Activated CD4-positive, alpha-beta memory T cell treated with anti-CD3 and anti-CD28 coated beads for 36 hours (primary cell): ENCODE measurements at places on chromosomes 2 and 18. TPM values are rescaled to one million over a fixed set of nuclear protein-coding genes. Genes with fewer than 3 reads are reported as not detected.

Gene PSTPIP2
- total RNA-seq: 15.2 TPM

Gene ZNF396
- 1.6 TPM for total RNA-seq

Gene ATAD2B
- 14.3 TPM for total RNA-seq

Gene MAP2
- total RNA-seq: 0.27 TPM

Gene C1QL2
- not detected for total RNA-seq

Gene DLX2
- total RNA-seq: not detected

Gene SERPINB2
- not detected for total RNA-seq

Gene SMIM21
- total RNA-seq: not detected

Gene DNAH6
- 0.33 TPM for total RNA-seq

Gene RGPD8
- total RNA-seq: 14.7 TPM

Gene PLEKHH2
- total RNA-seq: 0.73 TPM

Gene DSC1
- total RNA-seq: not detected

Gene SCYGR7
- total RNA-seq: not detected

Gene RSAD2
- 7.9 TPM for total RNA-seq

Gene RBKS
- total RNA-seq: 9.7 TPM

GRCh38 chr2:23720705-23721453 lies 206.0 kb downstream of the ATAD2B start:
- DNase-seq: no peak

DNA sequence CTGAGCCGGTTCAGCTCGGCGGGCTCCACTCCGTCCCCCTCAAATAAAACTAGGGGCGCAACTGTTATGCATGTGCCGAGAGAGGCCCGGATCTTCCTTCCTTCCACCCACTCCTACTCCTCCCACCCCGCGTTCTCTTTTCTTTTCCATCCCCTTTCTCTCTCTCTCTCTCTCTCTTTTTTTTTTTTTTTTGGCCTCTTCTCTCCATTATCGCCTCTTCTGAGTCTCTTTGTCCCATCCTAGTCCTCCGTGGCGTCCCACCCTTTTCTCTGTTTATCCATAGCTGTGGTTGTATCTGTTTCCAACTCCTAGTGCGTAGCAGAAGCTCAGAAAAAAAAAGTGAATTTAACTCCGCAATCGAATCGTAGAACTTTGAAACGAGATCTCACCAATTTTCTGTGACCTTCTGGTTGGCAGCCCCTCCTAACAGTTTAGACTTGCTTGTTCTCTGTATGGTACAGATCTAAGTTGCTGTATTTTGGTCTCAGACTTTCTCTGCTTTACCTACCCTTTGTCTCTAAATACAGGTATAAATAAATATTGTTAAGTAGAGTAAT lies 3.6 kb downstream of the RAX start:
- DNase-seq: no peak

GRCh38 chr18:13530879-13531387 lies 195.4 kb downstream of the FAM210A start:
- peak; percentile 35 for DNase-seq

GRCh38 chr2:12980817-12981216 lies 264.1 kb downstream of the TRIB2 start:
- DNase-seq: no peak

DNA sequence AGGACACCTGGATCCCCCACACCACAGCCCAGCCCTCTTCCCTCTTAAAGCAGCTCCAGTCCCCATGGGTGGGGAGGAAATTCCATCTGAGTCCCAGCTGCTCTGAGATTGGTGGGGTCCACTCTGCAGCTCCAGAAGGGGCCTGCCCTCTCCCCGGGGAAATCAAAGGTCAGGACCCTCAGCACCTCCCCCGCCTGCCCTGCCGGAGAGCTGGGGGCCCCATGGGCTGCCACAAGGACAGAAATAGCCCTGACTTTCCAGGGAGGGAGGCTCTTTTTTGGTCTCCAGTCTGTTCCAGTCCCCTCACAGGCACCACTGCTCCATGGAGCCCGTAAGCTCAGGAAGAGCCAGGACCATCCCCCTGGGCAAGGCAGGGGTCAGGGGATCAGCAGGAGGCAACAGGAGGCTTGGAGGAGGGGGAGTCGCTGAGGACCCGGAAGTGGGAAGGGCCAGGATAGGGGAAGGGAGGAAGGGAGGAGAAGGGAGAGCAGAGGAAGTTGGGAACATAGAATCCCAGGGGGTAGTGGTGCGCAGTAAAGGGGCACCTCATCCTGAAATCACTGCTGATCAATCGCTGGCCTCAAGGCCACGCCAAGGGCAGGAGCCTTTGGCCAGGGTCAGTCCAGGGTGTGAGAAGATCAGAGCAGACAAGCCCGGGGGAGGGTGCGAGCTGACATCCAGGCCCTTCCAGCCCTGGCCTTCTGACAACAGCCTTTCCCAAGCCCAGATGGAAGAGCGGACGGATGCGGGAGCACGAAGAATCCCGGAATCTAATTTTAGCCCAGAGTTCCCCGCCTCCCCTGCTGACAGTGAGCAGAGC lies 7.6 kb downstream of the ADRA2B start:
- no peak for DNase-seq

GRCh38 chr2:228409493-228409892 lies 228.0 kb upstream of the SPHKAP start:
- no peak for DNase-seq

GRCh38 chr2:157784169-157784822 lies 91.8 kb downstream of the ACVR1 start:
- peak; percentile 26 for DNase-seq

DNA sequence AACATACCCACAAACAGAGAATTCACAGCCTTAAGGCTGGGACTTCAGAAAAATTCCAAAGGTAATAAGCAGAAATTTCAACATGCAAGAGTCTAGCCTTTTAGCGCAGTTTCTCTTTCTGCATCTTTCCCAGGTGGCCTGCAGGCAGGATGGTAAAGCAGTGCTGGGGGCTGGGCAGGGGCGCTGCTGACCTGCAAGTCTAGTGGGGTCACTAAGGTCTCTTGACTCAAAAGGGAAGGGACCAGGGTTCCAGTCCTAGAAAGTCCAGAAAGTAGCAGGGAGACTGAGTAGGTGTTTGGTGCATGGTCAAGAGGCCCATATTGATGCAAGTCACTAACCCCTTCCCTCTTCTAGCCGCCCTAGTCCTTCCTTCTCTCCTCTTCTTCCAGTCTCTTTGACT lies 169.2 kb downstream of the TGIF1 start:
- no peak for DNase-seq

DNA sequence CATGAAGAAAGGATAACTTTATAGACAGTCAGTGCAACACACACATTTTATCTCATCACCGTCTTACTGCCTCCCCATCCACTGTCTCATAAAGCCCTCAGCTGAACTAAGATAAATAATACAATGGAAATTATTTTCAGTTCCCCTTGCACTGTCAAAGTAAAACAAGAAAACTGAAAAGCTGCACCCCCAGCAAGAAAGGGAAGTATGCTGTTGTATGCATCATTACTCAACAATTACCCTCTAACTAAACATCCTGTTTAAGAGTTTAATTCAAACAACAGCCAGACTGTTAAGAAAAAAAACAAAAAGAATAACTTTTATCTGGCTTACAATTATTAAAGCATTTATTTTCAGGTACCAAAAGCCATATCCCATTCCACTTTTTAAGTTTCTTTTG lies 25.0 kb downstream of the MPPE1 start:
- DNase-seq: no peak

DNA sequence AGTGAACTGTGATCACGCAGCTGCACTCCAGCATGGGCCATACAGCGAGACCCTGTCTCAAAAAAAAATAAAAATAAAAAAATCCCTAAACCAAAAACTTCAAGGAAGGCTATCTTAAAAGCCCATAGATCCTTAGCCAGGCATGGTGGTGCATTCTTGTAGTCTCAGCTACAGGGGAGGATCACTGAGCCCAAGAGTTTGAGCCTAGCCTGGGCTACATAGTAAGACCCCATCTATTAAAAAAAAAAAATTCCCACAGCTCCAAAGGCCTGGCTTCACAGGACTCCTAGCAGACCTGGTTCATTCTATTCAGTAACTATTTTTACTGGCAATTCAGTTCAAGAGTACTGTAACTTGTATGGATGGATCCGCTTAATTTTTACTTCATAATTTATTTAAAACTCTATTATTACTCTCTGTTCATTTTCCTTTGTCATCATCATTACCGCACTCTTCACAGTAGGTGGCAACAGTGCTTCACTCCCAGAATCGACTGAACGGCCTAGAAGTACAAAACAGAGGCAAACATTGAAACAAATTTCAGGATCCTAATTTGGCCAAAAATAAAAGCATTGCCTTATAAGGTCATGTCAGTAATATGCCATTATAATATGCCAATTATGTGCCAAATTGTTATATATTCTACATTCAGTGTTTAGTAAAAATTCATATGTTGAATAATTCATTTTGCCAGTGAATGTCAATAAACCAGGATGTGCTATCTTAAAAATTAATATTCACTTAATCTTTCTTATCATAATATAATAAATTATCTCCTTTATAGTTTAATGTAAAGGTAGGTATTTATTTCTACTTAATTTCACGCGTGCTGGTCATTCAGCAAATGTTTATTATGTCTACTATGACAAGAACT lies 14.3 kb upstream of the STAM2 start:
- DNase-seq: no peak

- DNase-seq: peak; percentile 65
These were observed 1.8 kb downstream of the ZCCHC2 start for GRCh38 chr18:62524440-62525200.

DNA sequence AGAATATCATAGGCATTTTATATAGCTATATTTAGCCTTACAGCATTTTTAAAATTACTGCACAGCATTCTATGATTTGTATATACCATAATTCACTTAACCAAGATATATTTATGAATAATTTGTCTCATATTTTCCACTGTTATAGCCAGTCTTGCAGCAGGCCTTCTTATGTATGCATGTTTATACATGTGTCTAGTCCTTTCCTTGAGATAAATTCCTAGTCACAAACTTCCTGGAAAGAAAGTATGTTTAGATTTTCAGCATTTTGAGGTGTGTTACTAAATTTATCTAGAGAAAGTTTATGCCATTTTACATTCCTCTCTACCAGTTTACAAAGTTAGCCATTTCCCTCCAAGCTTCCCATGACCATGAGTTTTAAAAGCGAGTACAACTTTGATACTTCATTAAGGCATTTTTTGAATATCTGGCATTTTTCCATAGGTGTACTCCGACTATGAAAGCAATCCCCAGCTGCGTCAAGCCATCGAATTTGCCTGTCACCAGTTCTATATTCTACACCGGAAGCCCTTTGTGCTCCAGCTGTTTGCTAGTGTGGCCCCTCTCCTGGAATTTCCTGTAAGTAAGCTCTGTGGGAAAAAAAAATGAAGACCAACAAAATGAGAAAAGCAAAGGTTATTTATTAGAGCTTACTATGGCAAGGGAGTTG lies 59.4 kb upstream of the RPE start:
- DNase-seq: no peak

GRCh38 chr2:8575038-8575833 lies 106.6 kb upstream of the ID2 start:
- peak; percentile 67 for DNase-seq

GRCh38 chr2:71689393-71689792 lies 236.0 kb downstream of the DYSF start:
- no peak for DNase-seq

- DNase-seq: no peak
These were observed 50.3 kb downstream of the ITGB1BP1 start for GRCh38 chr2:9373047-9373446.

- no peak for DNase-seq
These were observed 43.8 kb downstream of the CYBRD1 start for GRCh38 chr2:171566057-171566456.

DNA sequence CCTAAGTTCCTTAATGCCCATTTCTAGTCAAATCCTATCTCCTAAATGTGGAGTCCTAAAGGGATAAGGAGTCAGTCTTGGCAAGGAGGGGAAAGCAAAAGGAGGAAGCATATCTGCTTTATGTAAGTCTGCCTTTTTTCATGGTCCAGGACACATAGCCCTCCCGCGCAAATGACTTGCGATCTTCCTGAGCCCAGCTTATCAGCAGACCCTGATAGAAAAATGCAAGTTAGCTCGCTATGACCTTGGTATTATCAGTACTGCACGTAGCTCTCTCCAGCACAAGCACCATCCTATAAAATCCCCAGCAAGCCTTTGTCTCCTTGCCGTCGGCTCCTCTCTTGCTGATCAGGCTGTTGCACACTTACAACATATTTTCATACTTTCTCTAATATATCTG lies 281.4 kb upstream of the KCNH7 start:
- no peak for DNase-seq

GRCh38 chr2:168545439-168546082 lies 89.5 kb downstream of the CERS6 start:
- DNase-seq: no peak

- no peak for DNase-seq
These were observed 147.0 kb downstream of the NEDD4L start for GRCh38 chr18:58190842-58191530.

- DNase-seq: no peak
These were observed 67.9 kb downstream of the CERS6 start for GRCh38 chr2:168524005-168524404.

DNA sequence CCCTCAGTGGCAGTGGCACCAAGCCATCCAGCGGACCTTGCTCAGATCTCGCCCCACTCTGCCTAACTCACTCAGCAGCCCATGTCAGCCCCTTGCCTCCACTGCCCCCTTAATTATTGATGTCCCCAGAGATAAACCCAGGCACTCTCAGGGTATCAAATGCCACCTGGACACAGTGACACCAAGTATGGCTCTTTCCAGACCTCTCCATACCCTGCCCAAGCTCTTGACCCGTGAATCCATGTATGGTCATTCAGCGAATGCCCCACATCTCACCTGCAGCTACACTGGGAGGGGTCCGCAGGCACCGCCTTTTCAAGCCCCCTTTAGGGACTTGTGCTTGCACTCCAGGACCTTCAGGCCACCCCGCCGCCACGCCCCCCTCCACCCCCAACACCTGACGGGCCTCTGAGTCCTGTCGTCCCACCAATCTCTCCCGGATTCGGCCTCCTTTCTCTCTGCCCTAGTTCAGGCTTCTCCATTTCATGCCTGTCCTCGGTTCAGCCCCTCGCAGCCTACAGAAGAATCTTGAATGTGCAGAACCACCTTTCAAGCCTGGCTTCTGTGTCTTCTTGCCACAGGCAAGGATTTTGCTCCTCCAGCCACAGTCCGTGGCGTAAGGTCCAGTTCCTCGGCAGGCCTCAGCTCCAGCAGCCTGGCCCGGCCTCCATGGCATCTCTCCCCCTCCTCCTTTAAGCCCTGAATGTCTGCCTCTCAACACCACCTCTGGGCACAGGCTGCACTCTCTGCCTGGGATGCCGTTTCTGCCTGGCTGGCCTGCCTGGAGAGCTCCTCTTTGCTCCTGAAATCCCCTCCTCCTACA lies 54.1 kb upstream of the ODC1 start:
- DNase-seq: peak; percentile 5

GRCh38 chr2:106057206-106057605 lies 136.9 kb downstream of the UXS1 start:
- DNase-seq: peak; percentile 68
